A549 (cell line): ENCODE measurements at places on chromosomes 6 and 20.

- DNase-seq = no peak
Measured at GRCh38 chr6:35049156-35049735, 91.9 kb downstream of the TCP11 start.

- no peak for DNase-seq
Measured at GRCh38 chr6:130167655-130168054, 55.1 kb downstream of the SAMD3 start.

- DNase-seq = no peak
Measured at GRCh38 chr20:37935435-37935834, 32.5 kb downstream of the VSTM2L start.

DNA sequence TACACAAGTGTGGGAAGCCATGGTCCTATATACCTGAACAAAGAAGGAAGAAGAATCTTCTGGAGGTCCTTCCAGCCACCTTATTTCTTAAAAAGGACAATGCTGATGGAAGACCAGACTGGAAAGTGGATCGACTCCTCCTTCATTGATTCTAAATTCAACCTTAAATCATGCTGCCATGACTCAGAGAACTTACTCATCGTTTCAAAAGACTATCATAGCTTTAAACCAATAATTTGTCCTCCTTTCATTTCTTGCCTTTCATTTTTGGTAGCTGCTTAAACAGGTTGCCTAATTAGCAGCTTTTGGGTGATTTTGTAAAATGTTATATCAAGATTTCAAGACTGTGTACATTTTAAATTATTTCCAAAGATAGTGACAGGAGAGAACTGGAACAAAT, 60.8 kb downstream of the RTN4IP1 start:
- no peak for DNase-seq

DNA sequence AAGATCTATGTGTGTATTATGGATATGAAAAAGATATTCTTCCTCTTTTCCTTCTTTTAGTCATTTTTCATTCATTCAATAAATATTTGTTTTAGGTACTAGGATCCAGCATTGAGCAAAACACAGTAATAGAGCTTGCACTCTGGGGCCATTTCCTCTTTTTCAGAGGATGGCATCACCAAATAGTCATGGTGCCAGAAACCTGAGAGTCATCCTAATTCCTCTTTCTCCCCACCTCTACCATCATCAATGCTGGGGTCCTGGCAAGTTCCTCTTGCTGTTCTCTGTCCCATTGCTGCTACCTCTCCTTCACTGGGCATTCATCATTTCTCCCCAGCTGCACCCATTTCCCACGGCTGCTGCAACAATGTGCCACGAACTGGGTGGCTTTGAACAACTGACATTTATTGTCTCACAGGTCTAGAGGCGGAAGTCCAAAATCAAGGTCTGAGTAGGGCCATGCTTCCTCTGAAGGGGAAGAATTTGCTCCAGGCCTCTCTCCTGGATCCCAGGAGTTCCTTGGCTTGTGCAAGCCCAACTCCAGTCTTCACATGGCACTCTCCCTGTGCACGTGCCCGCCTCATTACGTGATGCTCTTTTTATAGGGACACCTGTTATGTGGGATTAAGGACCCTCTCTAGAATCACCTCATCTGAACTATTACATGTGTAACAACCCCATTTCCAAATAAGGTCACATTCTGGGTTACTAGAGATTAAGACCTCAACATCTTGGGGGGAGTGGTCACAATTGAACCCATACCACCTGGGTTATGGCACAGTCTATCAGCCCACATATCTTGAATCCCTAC, 9.5 kb upstream of the IGF2R start:
- DNase-seq = no peak

DNA sequence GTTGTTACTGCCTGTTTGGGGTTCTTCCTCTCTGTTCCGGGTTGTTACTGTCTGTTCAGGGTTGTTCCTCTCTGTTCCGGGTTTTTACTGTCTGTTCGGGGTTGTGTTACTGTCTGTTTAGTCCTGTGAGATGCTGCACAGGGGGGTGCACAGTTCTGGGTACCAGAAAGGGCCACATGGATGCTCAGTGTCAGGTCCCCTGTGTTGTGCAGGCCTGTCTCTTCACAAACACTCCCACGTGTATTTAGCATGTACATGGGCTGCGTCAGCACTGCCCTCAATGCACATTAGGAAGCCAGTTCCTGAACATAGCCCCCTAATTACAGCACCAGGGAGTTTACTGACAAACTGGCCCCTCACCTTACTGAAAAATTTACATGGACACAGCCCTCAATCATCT, 118.5 kb downstream of the DLL1 start:
- DNase-seq = no peak

DNA sequence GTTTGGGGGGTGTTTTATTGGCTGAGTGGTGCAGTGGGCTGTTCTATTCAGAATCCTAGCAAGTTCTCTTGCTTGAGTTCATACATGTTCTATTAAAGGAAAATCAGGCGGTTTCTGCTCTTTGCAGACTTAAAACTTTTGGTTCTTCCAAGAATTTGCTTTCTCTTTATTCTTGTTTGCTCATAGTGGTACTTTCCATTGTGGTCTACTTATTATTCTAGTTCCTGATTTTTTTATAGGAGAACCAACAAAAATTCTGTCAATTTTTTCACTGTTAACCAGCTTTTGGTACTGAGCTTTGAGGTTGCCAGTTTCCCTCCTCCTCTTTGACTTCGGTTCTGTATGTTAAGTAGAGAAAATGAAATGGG, 6.7 kb downstream of the AFDN start:
- no peak for DNase-seq

DNA sequence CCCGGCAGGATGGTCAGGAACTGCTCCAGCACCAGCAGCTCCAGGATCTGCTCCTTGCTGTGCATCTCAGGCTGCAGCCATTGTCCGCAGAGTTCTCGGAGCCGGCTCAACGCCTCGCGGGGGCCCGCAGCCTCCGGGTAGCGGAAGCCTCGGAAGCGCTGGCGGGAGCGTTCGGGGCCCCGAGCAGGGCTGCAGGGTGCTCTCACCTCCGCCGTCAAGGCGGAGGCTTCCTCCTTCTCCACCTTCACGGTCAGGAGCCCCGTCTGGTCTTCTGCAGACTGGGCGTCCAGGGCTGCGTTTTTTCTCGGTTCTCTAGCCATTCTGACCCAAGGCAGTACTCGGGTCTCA, 434 bp downstream of the ZKSCAN4 start:
- no peak for DNase-seq

GRCh38 chr6:80872199-80872950, 765.9 kb downstream of the BCKDHB start:
- no peak for DNase-seq

DNA sequence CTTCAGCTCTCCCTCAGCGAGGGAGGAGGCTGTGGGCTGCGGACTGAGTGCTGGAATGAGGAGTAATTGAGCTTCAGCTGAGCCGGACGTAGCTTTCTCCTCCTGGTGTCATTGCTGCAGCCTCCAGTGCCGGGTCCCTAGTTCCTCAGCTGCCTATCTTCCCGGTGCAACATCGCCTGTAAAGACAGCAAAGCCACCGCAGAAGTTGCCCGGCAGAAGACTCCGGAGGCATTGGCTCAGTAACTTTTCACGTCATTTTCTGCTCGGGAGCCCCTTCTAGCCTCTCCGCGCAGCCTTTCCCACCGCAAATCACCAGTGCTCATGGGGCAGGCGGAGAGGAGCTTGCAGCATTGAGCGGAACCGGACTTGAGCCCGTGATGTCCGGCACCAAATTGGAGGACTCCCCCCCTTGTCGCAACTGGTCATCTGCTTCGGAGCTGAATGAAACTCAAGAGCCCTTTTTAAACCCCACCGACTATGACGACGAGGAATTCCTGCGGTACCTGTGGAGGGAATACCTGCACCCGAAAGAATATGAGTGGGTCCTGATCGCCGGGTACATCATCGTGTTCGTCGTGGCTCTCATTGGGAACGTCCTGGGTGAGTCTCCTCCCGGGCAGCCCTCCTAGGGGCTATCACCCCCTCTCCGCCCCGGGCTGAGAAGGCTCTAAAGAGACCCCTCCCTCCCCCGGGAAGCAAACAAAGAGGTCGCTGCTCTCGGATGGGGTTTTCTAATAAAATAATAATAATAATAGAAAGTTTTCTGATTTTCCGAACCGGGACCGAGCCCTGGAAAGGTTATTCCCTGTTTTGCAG, at the start of gene HCRTR2:
Gene HCRTR2 (plus strand): TSS at position 305 of the 816 bp plus-strand sequence. CDS start 73 bp downstream, at position 378.
- DNase-seq = no peak

DNA sequence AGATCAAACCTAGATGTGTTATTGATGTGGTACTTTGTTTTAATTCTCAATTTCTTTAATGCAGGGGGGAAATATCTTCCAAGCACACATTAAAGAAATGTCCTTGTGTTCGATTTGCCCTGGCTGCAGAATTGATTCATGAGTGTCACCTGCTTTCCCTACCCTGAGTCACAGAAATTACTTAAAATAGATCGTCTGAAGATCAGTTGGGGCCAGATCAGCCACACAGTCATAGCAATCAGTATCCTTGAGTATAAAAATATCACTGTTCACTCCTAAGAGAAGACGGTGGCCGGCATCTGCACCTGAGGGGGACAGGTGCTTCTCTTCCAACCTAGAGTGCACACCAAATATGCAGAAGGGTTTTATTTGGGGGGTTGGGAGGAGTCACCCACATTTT, 115.2 kb upstream of the RIN2 start:
- DNase-seq = no peak

GRCh38 chr6:147724454-147724853, 216.0 kb downstream of the SAMD5 start:
- no peak for DNase-seq

DNA sequence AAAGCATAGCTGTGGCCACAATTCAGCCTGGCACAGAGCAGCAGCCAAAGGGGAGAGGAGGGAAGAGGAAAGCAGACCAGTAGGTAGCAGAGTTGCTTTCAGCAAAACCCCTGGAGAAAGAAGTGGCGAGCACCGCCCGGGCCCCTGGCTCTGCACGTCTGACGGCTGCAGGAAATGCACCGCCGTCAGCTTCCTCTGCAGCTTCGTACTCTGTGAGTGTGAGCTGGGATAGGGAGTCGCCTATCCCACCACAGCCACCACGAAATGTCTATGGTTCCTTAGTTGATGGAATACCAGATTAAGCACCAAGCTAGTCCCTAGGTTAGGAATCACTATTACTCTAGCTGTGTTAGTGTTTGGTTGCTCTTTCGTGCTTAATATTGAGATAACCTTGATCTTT, 79.9 kb upstream of the NAA20 start:
- DNase-seq = no peak

DNA sequence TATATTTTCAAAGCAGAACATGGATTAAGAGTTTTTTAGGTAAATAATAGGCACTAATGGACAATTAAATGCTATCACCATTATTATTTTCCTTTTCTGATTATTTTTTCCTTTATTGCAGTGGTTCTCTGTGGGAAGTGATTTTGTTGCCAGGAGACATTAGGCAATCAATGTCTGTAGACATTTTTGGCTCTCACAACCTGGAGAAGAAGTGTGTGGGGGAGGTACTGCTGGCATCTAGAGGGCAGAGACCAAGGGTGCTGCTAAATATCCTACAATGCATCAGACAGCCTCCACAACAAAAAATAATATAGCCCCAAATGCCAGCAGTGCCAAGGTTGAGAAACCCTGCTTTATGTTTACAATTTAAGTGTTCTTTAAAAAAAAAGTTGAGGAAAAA, 8.3 kb downstream of the IFNGR1 start:
- no peak for DNase-seq

DNA sequence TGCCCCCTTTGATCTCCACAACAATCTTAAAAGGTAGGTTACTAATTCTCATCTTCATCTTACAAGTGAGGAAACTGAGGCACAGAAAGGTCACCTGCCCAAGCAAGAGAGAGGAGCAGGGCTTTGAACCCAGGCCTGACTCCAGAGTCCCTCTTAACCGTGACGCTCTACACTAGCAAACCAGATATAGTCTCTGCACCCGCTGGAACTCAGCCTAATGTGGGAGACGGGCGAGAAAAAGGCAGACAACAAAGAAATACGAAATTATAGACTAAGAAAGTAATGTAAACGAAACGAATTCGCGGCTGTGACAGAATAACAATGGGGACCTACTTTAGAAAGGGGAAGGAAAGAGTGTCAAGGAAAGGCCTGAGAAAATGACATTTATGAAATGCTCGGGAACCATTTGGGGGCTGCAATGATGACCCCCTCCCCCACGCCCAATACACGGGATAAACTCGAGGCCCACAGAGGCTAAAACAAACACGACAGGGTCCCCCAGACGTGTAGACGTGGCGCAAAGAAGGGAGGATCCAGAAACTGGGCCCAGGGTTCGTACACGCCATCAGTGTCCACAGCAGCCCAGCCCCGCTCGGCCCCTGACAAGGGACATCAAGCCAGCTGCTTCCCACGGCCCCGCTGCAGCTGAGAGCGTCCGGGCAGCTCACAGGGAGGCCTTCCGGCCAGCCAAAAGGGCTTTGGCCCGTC, 637 bp downstream of the TRPC4AP start:
- DNase-seq = no peak
